Stimulated activated CD8-positive, alpha-beta memory T cell treated with anti-CD3 and anti-CD28 coated beads, Interleukin-15, amount 100 ng/mL, for 24 hours (primary cell): ENCODE measurements at places on chromosomes 4 and X.

DNA sequence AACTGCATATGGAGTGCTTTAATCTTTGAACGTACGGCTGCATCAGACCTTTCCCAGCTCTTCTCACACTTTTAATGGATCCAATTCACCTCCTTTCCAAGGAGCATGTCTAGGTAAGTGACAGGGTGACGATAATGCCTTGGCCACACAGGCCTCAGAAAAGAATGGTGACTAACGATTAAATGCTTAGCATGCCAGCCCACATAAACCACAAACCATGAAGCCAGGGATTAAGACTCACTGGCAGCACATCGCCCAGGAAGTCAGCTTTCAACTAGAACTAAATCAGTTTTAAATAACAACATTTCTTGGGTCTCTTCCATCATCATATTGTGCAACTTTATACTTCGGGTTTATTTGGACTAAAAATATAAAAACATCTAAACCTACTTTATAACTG is 28.7 kb downstream of the INPP4B start:
- no peak for DNase-seq

GRCh38 chr4:7627251-7628250 is 192.8 kb upstream of the PSAPL1 start:
- no peak for DNase-seq

DNA sequence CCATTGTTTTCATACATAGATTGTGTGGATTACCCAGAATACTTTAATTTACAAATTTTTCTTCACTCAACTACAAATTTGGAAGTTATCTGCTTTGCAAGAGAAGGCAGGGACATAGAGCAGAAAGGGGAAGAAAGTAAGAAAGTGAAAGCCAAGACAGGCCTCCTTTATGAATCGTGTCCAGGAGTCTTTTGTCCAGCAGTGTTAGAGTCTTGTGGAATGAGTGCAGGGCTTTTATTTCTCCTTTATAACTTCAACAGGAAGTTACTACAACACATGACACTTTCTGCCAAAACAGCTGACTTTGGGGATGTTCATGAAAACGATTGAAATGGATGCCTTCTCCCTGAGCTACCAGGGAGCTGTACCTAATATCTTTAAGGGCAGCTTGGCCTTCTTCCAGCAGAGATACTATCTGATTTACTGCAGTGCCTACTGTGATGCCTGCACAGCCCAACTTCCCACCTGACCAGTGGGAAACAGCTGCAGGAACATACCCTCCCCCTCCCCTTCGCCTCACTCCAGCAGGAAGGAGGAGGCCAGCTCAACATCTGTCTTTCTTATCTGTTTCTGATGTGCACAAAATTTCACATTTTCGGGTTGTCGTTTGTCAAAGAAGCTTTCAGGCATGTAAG is 557.7 kb upstream of the SLIT2 start:
- DNase-seq, result no peak

- DNase-seq, result no peak
Observed at GRCh38 chrX:4764888-4765287, 1051.4 kb upstream of the PRKX start.
